ENCODE measurements at places on chromosomes 13 and 19.
A peak's percentile ranks its signal among the peaks of the same experiment; 100 is the strongest.

- ATAC-seq, result peak; percentile 41
These were observed 404.2 kb downstream of the KCNRG start for GRCh38 chr13:50419331-50419865.

DNA sequence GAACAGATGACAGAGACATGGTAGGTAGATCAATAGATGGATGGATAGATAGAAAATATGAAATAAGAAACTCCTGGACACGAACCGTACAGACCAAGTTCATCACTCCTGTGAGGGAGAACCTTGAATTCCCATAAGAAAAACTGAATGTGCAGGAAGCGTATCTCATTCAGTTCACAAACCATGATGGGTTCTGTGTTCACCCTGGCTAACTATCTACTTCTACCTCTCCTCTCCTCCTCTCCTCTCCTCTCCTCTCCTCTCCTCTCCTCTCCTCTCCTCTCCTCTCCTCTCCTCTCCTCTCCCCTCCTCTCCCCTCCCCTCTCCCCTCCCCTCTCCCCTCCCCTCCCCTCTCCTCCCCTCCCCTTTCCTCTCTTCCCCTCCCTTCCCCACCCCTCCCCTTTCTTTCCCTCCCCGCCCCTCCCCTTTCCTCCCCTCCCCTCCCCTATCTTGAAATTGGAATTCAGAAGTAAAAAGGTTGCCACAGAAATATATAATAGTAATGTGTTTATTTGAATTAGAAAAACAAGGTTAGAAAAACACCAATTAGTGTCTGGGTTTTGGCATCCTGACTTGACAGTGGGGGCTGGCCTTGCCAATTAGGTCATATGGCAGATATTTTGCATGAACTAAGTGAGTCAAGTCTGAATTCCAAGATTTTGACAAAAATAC is 75.9 kb downstream of the ANKRD10 start:
- no peak for ATAC-seq

- ATAC-seq, result no peak
These were observed 17.7 kb upstream of the RANBP3 start for GRCh38 chr19:5995606-5996005.

- no peak for ATAC-seq
These were observed 9.1 kb downstream of the ZNF610 start for GRCh38 chr19:52345162-52345561.

DNA sequence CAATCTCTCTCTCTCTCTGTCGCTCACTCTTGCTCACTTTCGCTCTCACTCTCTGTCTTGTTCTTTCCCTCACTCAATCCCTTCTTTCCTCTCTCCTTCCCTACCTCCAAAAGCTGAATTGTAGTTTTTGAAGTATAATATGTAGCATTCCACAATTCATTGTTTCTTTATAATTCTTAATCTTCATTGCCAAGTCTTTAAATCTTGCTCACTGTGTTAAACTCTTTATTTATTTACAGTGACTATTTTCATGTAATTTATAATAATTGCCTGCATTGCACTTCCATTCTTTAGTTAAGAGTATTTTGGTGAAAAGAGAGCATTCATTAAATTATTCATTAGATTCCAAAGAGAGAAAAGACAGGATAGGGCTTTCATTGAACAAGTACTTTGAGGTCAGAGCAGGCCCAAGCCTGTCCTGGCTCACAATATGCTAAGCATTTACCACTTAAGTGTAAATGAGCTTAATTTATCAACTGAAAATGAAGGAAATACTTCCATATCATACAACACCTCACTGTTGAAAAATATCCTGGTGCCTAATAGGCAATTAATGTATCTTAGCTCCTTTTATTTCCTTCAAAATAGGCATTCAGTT is 257.4 kb upstream of the SLITRK1 start:
- no peak for ATAC-seq

DNA sequence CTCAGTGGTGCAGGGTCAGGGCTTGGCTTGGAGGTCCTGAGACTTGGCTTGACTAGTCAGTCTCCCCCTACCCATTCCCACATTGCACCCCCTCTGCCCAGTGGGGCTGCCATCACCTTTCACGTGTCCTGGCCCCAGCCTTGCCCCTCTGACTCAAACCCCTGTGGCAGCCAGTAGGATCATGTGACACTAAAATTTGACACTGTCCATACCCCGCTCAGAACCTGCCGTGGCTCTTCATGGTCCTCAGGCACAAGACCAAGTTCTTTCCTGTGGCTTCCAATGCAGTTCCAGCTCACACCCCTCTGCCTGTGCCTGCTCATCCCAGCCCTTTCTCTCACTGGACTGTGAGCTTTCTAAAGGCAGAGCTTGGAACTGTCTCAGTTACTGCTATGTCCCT is 2.2 kb downstream of the PSMD8 start:
- ATAC-seq, result no peak

GRCh38 chr13:84651288-84651687 is 769.0 kb upstream of the SLITRK1 start:
- peak; percentile 62 for ATAC-seq

- ATAC-seq, result peak; percentile 71
These were observed 28.7 kb upstream of the MEDAG start for GRCh38 chr13:30877335-30877734.

- ATAC-seq, result no peak
These were observed 134.0 kb downstream of the UFM1 start for GRCh38 chr13:38483623-38484022.

GRCh38 chr19:33794683-33795369 is 1.8 kb upstream of the KCTD15 start:
- no peak for ATAC-seq

DNA sequence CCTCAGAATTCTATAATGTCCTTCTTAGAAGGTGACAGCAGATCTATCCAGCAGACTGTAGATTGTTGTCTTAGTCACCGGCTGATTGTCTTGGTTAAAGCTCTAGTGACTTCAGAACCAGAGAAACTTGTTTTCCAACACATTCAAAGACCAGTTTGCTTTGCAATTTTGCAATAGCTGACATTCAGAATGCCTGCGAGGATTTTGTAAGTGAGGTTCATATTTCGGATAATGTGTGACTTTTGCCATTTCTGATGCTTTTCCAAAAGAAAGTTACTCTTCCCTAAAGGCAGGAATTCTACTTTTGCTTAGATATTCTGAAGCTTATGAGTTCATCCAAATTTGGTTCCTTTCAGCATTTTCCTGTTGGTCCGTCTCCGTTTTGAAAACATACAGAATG is 13.2 kb downstream of the SPINT2 start:
- ATAC-seq, result no peak

GRCh38 chr19:40519352-40520322 is 52.8 kb downstream of the SPTBN4 start:
- no peak for ATAC-seq

DNA sequence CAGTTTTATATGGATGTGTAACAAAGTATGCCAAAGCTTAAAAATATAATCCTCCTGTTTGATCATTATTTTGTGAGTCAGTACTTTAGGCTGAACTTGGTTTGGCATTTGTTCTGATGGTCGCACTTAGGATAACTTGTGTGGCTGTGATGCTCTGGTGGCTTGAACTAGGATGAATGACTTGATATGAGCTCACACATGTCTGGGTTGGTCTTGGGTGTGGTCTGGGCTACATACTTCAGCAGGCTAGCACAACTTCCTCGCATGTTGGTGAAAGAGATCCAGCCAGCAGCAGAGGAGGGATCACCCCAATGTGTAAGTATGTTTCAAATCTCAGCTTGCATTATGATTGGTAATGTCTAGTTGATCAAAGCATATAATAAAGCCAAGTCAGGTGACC is 969.1 kb upstream of the PCDH9 start:
- ATAC-seq, result no peak

DNA sequence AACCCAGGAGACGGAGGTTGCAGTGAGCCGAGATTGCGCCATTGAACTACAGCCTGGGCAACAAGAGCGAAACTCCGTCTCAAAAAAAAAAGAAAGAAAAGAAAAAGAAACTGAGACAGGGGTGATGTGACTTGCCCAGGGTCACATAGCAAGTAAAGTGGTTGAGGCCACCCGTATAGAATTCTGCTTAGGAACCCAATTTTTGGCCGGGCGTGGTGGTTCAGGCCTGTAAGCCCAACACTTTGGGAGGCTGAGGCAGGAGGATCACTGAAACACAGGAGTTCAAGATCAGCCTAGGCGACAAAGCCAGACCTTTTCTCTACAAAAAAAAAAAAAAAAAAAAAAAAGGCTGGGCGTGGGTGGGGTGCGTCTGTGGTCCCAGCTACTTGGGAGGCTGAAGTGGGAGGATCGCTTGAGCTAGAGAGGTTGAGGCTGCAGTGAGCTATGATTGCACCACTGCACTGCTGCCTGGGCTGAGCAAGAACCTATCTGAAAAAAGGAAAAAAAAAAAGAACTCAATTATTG is 1.3 kb downstream of the SNRPA start:
- no peak for ATAC-seq

- peak; percentile 90 for ATAC-seq
These were observed 2.1 kb upstream of the SLC27A5 start for GRCh38 chr19:58513694-58514563.

DNA sequence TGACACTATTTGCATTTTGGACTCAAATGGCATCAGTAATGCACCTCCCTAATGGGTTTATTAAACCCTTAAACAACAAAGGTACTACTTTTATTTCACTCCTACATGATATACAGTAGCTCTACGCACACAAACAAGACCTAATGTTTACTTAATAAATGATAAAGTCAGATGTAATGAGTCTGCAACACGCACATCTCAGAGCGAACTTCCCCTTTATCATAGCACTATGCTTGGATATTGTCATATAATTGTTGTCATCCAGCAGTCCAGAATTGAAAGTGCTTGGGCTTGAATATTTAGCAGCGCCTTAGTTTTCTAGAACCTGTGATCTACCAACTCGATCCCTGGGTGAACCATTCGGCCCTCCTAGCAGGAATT is 772 bp downstream of the PARP4 start:
- no peak for ATAC-seq

- no peak for ATAC-seq
These were observed 22.9 kb downstream of the SLC7A1 start for GRCh38 chr13:29572575-29572974.

DNA sequence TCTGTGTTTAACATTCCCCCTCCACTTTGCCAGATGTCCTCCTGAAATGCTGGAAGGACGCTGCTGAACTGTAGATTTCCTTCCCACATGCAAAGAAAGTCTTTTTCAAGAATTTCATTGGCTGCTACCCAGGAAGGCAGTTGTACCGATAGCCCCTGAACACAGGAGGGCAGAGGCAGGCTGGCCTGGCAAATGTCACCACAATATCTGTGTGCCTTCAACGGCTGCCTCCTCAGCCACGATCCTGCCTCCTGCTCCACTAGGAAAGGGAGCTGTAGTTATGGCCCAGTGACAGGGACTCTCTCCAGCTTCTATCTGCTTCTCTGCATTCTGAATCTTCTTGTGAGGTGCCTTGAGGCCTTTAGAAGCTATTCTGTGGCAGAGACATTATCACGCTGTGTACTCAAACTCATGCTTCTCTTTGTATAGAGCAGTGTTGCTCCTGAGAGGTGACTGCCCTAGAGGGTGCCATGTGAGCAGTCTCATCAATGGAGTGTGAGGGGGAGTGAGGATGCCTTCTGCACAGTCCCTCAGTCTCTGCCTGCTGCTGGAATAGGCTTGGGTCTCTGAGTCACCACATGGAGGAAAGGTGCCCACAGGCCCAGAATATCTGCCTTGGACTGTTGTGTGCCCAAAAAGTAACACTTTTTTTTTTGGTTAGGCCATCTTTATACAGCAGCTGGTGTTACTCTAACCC is 279.8 kb downstream of the DNAJC15 start:
- peak; percentile 75 for ATAC-seq

GRCh38 chr13:34943436-34944273 is 1.6 kb downstream of the NBEA start:
- ATAC-seq, result peak; percentile 40

GRCh38 chr19:30313353-30313750 is 58.8 kb upstream of the ZNF536 start:
- no peak for ATAC-seq

GRCh38 chr13:114018461-114019055 is 44.7 kb upstream of the C13orf46 start:
- no peak for ATAC-seq

GRCh38 chr13:25210842-25211569 is 38.9 kb upstream of the AMER2 start:
- no peak for ATAC-seq
